Astrocyte (in vitro differentiated cells and primary cell): ENCODE measurements at places on chromosomes 16 and 17. TPM values are rescaled to one million over a fixed set of nuclear protein-coding genes. Genes with fewer than 3 reads are reported as not detected.

KRT28 gene
- not detected in 2 replicates for total RNA-seq

DBNDD1 gene
- total RNA-seq, result 18.1 and 24.0 TPM in 2 replicates

CLEC3A gene
- total RNA-seq, result not detected in 2 replicates

HBZ gene
- total RNA-seq, result not detected in 2 replicates

PLEKHH3 gene
- 14.1 and 14.5 TPM in 2 replicates for total RNA-seq

FAAP100 gene
- 35.8 and 38.9 TPM in 2 replicates for total RNA-seq

MGAT5B gene
- 5.1 and 6.3 TPM in 2 replicates for total RNA-seq

ZNF423 gene
- 10.6 and 12.4 TPM in 2 replicates for total RNA-seq

PRRT2 gene
- total RNA-seq, result 6.2 and 6.7 TPM in 2 replicates

ODF4 gene
- not detected in 2 replicates for total RNA-seq

PKMYT1 gene
- 3.9 TPM in 2 replicates for total RNA-seq

TBC1D3 gene
- total RNA-seq, result not detected in 2 replicates

TMEM235 gene
- total RNA-seq, result not detected in 2 replicates

TBC1D3B gene
- 6.3 and 9.8 TPM in 2 replicates for total RNA-seq

ETV4 gene
- 10.6 and 11.4 TPM in 2 replicates for total RNA-seq

CDRT4 gene
- total RNA-seq, result 6.2 and 8.8 TPM in 2 replicates

TMEM231 gene
- total RNA-seq, result 10.5 and 10.7 TPM in 2 replicates

KIF19 gene
- total RNA-seq, result not detected in 2 replicates

PMFBP1 gene
- total RNA-seq, result 1.2 TPM in 2 replicates

CDRT15L2 gene
- total RNA-seq, result not detected in 2 replicates

SCGB1C2 gene
- not detected in 2 replicates for total RNA-seq

CCDC200 gene
- total RNA-seq, result not detected in 2 replicates

CCL4 gene
- total RNA-seq, result 21.8 and 23.4 TPM in 2 replicates

ADORA2B gene
- total RNA-seq, result 4.0 and 5.5 TPM in 2 replicates

NLGN2 gene
- 77.3 and 80.7 TPM in 2 replicates for total RNA-seq

RRAD gene
- total RNA-seq, result 10.2 and 12.1 TPM in 2 replicates

CFAP97D1 gene
- 0.16 TPM in 1 of 2 replicates, not detected in the other for total RNA-seq

RNF43 gene
- total RNA-seq, result 1.2 TPM in 2 replicates

CNGB1 gene
- not detected in 2 replicates for total RNA-seq

KRT13 gene
- not detected in 2 replicates for total RNA-seq

SSTR5 gene
- not detected in 2 replicates for total RNA-seq

PARD6A gene
- total RNA-seq, result 1.2 and 1.4 TPM in 2 replicates

PLA2G15 gene
- 25.0 and 26.8 TPM in 2 replicates for total RNA-seq

CPHXL2 gene
- total RNA-seq, result not detected in 2 replicates

PSMC3IP gene
- 5.4 and 8.7 TPM in 2 replicates for total RNA-seq

PRAC1 gene
- total RNA-seq, result not detected in 2 replicates

CLEC10A gene
- total RNA-seq, result not detected in 2 replicates

SEZ6 gene
- total RNA-seq, result not detected in 2 replicates

SGF29 gene
- total RNA-seq, result 10.6 and 12.1 TPM in 2 replicates

NT5M gene
- total RNA-seq, result 1.5 and 1.6 TPM in 2 replicates

HLF gene
- total RNA-seq, result 0.07 TPM in 1 of 2 replicates, not detected in the other

KRTAP1-1 gene
- not detected in 2 replicates for total RNA-seq

SLC16A11 gene
- total RNA-seq, result not detected in 2 replicates

NKD1 gene
- total RNA-seq, result 9.1 and 9.8 TPM in 2 replicates

DUS2 gene
- 14.0 and 14.9 TPM in 2 replicates for total RNA-seq

CD300LD gene
- total RNA-seq, result not detected in 2 replicates

TP53TG3F gene
- not detected in 2 replicates for total RNA-seq

KRTAP1-5 gene
- not detected in 2 replicates for total RNA-seq

PRSS33 gene
- total RNA-seq, result not detected in 2 replicates

OR1A1 gene
- total RNA-seq, result not detected in 2 replicates

SOCS3 gene
- 13.4 and 16.7 TPM in 2 replicates for total RNA-seq
